CD4-positive, alpha-beta memory T cell (primary cell): ENCODE measurements at places on chromosomes 13 and 19.

GRCh38 chr19:37127999-37128820, 44.3 kb downstream of the ZNF585A start:
- no peak for DNase-seq

DNA sequence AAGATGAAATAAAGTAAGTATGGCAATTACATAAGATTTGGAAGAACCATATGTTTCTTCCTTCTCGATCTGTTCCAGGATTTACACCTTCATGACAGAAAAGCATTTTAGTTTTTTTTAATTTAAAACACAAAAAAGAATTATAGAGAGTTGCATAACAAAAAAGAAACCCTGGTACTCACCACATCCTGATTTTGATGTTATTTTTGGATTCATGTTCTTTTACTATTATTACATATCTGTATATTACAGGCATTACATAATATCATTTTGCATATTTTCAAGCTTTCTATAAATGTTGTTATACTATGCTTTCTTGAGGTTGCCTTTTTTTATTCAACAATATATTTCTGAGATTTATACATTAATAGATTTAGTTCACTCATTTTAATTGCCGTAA, 6.7 kb upstream of the KATNAL1 start:
- DNase-seq: no peak

DNA sequence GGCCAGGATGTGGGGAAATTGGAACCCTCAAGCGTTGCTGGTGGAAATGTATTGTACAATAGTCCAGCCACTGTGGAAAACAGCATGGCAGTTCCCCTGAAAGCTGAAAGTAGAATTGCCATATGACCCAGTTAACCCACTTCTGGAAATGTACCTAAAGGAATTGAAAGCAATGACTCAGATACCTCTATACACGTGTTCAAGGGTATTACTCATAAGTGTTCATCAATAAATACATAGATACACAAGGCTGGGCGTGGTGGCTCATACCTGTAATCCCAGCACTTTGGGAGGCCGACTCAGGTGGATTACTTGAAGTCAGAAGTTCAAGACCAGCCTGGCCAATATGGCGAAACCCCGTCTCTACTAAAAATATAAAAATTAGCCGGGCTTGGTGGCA, 71.9 kb upstream of the IRS2 start:
- no peak for DNase-seq

- DNase-seq: no peak
These were observed 7.3 kb downstream of the RPS16 start for GRCh38 chr19:39428283-39429112.

- no peak for DNase-seq
These were observed 170.0 kb downstream of the LMO7 start for GRCh38 chr13:75806117-75806516.

- no peak for DNase-seq
These were observed 3.3 kb upstream of the IGFL2 start for GRCh38 chr19:46144756-46145155.

DNA sequence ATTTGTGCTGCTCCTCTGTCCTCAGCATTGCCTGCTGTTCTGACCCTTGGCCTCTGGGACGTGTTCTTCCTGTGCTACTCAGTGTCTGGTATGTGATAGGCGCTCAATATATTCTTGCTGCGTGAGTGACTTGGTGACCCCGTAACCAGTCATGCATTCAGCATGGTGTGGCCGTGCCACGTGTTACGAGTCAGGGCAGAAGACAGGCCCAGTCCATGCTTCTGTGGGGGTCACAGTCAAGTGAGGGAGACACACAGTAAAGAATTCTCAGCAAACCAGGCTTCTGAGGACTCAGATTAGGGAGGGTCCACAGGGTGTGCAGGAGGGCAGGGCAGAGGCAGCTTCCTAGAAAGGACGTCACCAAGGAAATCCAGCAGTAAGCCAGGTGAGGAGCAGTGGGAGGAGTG, 7.9 kb downstream of the PPP1R37 start:
- no peak for DNase-seq

GRCh38 chr19:54905803-54906511, at the start of gene NCR1:
NCR1 (plus strand) TSS chr19:54906148; CDS start chr19:54906188, 40 bp downstream.
- DNase-seq: no peak

- DNase-seq: no peak
These were observed 746.6 kb downstream of the UQCRFS1 start for GRCh38 chr19:28466107-28467045.
